ENCODE measurements at places on chromosomes 2 and 18. TPM values are rescaled to one million over a fixed set of nuclear protein-coding genes. Genes with fewer than 3 reads are reported as not detected.

DNA sequence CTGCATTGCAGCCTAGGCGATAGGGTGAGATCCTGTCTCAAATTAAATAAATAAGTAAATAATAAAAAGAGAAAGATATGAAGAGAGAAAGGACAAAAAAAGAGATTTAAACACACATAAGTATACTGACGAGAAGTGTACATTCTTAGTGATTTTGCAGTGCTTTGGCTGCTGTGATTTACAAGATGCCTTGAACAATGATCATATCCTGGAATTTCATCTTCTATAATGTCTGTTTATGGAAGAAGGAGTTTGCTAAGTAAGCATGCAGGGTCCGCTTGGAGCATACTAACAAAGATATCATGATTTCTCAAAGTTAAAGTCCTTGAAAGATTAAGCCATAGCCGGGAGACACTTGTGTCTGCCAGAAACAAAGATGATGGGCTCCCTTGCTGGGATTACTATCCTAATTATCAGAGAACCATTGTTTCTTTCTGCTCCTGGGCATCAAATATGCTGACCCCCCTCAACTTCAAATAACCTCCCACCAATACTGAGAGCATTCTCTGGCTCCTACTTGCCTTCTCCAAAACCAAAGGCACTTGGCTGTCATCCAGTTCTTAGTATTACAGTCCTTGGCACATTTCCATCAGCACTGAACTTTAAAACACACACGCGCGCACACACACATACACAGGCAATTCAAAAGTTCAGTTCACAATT is 47.5 kb upstream of the STAM2 start:
- H3K4me3 ChIP-seq: no peak overlapping the region
- H3K27ac ChIP-seq: no peak overlapping the region
- DNase-seq: peak; percentile 75
- no peaks in the 10 kb centered on the region for H3K36me3 ChIP-seq
- H3K27me3 ChIP-seq: no peaks in the 10 kb centered on the region

DNA sequence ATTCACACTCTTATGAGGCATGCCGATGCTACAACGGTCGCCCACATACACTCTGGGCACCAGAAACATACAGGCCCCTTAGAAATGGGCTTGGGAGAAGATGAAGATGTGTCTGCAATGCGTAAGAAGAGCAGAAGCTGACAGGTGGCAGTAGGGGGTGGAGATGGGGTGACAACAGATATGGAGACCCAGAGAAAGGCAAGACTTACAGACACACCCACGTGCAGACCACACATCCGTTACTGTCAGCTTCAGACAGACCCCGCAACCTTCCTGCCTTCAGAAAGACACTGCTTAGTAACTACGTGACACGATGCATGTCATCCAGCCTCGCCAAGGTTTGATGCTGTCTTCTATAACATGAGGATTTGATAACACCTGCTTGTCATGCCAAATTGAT is 89.5 kb downstream of the ZFP36L2 start:
- no peaks in the 10 kb centered on the region for H3K36me3 ChIP-seq
- no peak for DNase-seq
- no peak overlapping the region for H3K27ac ChIP-seq
- no peak overlapping the region for H3K4me3 ChIP-seq
- H3K4me1 ChIP-seq: no peaks in the 10 kb centered on the region

DNA sequence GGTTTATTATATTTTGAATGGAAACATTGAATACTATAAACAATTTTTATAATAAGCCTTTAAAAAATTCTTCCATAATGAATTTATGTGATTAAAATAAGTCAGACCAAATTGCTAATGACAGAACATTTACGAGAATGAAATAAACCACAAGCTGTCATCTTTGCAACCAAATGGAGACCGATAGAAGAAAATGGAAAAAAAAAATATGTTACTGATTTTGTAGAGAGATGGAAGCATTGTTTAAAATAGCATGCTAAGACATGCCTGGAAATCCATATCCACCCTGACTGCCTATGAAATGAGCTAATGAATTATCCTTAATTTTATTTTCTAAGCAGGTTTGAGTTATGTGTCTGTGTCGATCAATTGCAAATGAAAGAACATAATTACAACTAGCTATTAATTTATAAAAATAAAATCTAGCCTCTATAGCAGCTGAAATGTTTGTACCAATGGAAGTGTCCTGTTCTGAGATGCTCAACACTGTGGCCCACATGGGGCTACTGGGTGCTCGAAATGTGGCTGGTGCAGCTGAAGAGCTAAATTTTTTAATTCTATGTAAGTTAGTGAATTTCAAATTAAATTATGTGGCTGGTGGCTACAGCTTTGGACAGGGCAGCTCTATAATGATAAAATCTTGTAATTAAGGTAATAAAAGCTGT is 832.8 kb downstream of the RNF144A start:
- H3K27me3 ChIP-seq: no peaks in the 10 kb centered on the region
- no peak for DNase-seq
- no peak overlapping the region for H3K4me3 ChIP-seq
- H3K4me1 ChIP-seq: no peaks in the 10 kb centered on the region
- H3K36me3 ChIP-seq: no peaks in the 10 kb centered on the region

GRCh38 chr18:10851824-10852319 is 297.5 kb downstream of the PIEZO2 start:
- H3K27ac ChIP-seq: no peak overlapping the region
- no peaks in the 10 kb centered on the region for H3K27me3 ChIP-seq
- no peak overlapping the region for H3K4me3 ChIP-seq
- H3K36me3 ChIP-seq: no peaks in the 10 kb centered on the region
- H3K4me1 ChIP-seq: no peaks in the 10 kb centered on the region

The CRYGC gene
- not detected for total RNA-seq

GRCh38 chr18:48460929-48461583 is 51.9 kb upstream of the ZBTB7C start:
- no peak overlapping the region for H3K4me3 ChIP-seq
- no peaks in the 10 kb centered on the region for H3K36me3 ChIP-seq
- H3K27ac ChIP-seq: no peak overlapping the region

GRCh38 chr2:75592888-75593287 is 32.1 kb upstream of the EVA1A start:
- H3K27me3 ChIP-seq: no peaks in the 10 kb centered on the region
- H3K4me3 ChIP-seq: no peak overlapping the region
- DNase-seq: no peak
- no peaks in the 10 kb centered on the region for H3K36me3 ChIP-seq

The RAMP1 gene
- not detected for total RNA-seq

DNA sequence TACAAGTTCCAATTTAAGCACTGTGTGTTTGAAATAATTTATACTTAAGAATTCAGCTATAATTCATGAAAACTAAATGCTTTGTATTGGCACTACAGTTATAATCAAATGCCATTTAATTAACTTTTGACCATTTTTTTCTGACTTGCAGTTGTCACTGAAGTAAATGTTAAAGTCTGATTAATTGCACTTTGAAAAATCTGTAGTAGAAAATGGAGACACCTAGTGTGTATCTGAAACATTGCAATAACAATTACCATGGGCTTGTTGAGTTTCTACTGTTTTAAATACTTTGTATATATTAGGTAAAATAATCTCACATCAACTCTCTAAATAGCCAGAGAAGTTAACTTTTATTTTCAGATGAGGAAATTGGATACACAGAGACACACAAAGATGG is 458.6 kb upstream of the FSIP2 start:
- no peaks in the 10 kb centered on the region for H3K27me3 ChIP-seq
- no peaks in the 10 kb centered on the region for H3K36me3 ChIP-seq
- no peak overlapping the region for H3K4me3 ChIP-seq
- DNase-seq: peak; percentile 37

DNA sequence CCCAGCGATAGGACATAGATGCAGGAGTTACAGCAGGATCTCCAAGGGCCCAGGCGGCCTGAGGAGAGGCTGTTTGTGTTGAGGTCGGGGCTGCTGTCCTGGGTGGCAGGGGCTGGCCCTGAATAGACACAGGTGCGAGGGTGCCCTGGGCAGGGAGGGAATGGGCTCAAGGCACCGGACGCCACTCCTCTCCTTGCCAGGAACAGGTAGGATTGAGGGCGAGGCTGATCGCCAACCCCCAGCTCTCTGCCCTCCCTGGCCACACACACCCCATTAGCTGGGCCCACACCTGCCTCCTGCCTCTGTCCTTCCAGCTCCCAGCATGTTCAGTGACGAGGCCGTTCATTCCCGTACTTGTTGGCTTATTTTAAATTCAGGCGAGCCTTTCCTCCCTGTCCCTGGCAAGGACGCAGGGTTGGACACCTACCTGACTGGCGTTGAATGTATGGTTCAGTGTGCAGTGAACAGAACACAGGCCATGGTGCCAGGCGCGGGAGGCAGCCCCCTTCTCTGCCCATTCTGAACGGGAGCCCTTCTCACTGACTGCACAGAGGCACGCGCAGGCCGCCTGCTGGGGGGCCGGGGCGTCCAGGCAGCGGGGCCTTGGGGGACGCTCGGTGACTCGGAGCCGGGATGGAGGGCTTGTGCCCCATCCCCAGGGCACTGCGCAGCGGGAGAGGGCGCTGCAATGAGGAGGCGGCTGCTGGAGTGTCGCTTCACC is 41.3 kb upstream of the SNED1 start:
- peaks cover 6% of the 10 kb centered on the region for H3K27me3 ChIP-seq
- no peak overlapping the region for H3K27ac ChIP-seq
- DNase-seq: no peak
- no peaks in the 10 kb centered on the region for H3K36me3 ChIP-seq
- peaks cover 63% of the 10 kb centered on the region for H3K4me1 ChIP-seq

DNA sequence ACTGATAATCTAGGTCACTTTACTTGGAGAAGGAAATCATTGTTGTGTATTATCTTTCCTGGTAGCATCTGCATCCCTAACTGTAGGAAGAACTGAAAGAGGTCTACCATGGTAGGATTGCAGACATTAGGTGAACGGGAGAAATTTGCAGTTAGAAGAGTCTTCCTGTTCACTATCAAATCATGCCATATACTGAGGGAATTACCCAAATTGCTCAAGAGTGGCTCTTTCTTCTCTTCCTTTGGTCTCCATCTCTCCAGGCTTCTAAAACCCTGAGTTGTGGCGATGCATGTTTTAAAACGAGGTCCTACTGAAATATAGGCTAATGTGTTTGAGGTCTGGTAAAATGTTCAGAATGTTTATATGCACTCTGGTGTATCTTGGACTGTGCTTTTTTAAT is 85.3 kb upstream of the HK2 start:
- no peak overlapping the region for H3K4me3 ChIP-seq
- no peak for DNase-seq
- H3K27me3 ChIP-seq: peaks cover 6% of the 10 kb centered on the region
- no peaks in the 10 kb centered on the region for H3K36me3 ChIP-seq
- no peaks in the 10 kb centered on the region for H3K4me1 ChIP-seq

GRCh38 chr2:55590810-55591440 is 26.5 kb downstream of the PPP4R3B start:
- no peaks in the 10 kb centered on the region for H3K4me1 ChIP-seq
- no peak overlapping the region for H3K27ac ChIP-seq
- no peak overlapping the region for H3K4me3 ChIP-seq
- peaks cover 42% of the 10 kb centered on the region for H3K36me3 ChIP-seq
- no peaks in the 10 kb centered on the region for H3K27me3 ChIP-seq
- no peak for DNase-seq

DNA sequence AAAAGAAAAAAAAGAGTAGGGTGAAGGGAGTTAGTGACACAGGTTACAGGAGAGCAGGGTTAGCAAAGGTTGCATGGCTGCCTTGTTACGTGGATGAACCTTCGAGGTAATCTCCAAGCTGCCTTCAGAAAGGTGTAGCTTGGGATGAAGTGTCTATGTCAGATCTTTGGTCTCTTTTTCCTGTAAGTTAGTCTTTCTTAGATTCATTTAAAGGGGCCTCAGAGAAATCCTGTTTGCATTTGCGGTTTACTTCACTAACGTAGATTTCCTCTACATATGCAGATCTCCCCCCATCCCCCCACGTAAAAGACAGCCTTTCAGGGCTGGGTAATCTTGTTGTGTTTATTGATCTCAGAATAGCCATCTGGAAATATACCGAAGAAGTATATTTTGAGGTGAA is 83.7 kb downstream of the MTA3 start:
- no peaks in the 10 kb centered on the region for H3K27me3 ChIP-seq
- H3K4me3 ChIP-seq: no peak overlapping the region
- DNase-seq: no peak
- H3K36me3 ChIP-seq: peaks cover 11% of the 10 kb centered on the region
- H3K27ac ChIP-seq: no peak overlapping the region

The DUSP2 gene
- 1.0 TPM for total RNA-seq

The ATP5MC3 gene
- 335 TPM for total RNA-seq

DNA sequence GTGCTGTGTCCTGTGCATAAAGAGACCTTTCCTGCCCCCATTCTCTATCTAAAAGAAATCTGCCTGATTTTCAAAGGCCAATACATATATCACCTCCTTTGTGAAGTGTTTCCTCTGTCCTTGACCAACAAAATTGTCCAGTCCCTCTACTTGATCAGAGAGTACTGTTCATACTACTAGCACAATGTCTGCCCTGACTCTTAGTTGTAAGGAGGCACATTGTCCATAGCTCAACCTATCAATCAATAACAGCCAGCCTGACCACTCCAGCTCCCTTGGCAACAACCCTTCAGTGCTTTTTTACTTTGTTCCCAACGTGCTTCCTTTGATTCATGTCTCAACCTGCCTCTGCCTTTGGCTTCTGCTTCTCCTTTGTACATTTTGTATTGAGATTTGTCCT is 398.9 kb downstream of the TRIB2 start:
- H3K27ac ChIP-seq: no peak overlapping the region
- no peak overlapping the region for H3K4me3 ChIP-seq
- no peak for DNase-seq
- peaks cover 4% of the 10 kb centered on the region for H3K4me1 ChIP-seq
- H3K27me3 ChIP-seq: no peaks in the 10 kb centered on the region
- no peaks in the 10 kb centered on the region for H3K36me3 ChIP-seq

DNA sequence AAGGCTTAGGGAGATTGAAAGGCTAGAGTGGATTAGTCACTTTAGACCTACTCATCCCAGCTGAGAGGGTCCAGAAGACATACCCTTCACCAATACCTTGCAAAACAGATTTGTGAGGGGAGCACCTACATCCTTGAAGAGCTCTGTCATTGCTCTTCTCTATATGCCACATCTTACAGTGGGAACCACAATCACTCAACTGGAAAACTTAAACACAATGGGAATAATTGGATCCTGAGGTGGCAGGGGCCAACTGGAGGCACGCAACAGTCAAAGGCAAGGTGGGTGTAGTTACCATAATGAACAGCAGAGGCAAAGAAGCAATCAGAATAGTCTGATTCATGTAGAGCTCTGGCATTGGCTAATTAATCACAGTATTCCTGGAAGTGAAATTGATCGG is 35.4 kb downstream of the PDE1A start:
- DNase-seq: no peak
- no peak overlapping the region for H3K27ac ChIP-seq
- no peak overlapping the region for H3K4me3 ChIP-seq
- H3K36me3 ChIP-seq: no peaks in the 10 kb centered on the region

DNA sequence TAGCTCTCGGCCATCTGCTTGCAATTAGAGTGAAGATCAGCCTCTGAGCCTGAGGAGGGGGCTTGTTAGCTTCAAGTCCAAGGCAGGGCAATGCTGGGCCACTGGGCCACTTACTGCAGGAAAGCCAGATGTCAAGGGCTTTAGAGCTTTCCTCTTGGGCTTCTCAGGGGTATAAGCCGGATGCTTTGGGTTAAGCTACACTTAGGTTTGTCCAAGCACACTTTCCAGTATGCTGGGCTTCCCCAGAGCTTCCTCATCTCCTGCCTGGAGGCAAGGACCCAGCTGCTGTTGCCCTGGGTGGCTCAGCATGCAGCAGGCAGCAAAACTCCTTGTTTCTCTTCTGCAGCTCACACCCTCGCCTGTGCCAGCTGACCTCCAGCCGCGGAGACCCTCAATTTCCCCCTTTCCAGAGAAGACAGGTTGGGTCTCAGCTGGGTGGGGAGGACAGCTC is 29.0 kb upstream of the ATOH8 start:
- no peak overlapping the region for H3K27ac ChIP-seq
- no peaks in the 10 kb centered on the region for H3K36me3 ChIP-seq
- DNase-seq: peak; percentile 49

Measured in SJCRH30 (cell line).